ENCODE measurements at places on chromosomes 16 and 17. TPM values are rescaled to one million over a fixed set of nuclear protein-coding genes. Genes with fewer than 3 reads are reported as not detected.

- DNase-seq = no peak
- H3K4me1 ChIP-seq = no peaks in the 10 kb centered on the region
- no peak overlapping the region for H3K27ac ChIP-seq
- no peaks in the 10 kb centered on the region for H3K27me3 ChIP-seq
These were observed 53.7 kb downstream of the RPH3AL start for GRCh38 chr17:298791-299450.

GRCh38 chr17:79844869-79845600 is 5.8 kb upstream of the CBX4 start:
- H3K27ac ChIP-seq = no peak overlapping the region
- no peak overlapping the region for H3K4me3 ChIP-seq
- no peaks in the 10 kb centered on the region for H3K36me3 ChIP-seq
- DNase-seq = peak; percentile 73
- H3K27me3 ChIP-seq = peaks cover 38% of the 10 kb centered on the region
- peaks cover 24% of the 10 kb centered on the region for H3K4me1 ChIP-seq

GRCh38 chr16:68660359-68660795 is 15.3 kb downstream of the CDH3 start:
- H3K4me1 ChIP-seq = peaks cover 9% of the 10 kb centered on the region
- H3K4me3 ChIP-seq = no peak overlapping the region
- no peak for DNase-seq
- H3K27me3 ChIP-seq = peaks cover 23% of the 10 kb centered on the region
- no peaks in the 10 kb centered on the region for H3K36me3 ChIP-seq

The KRT28 gene
- not detected for total RNA-seq

Measured in activated CD4-positive, alpha-beta T cell treated with anti-CD3 and anti-CD28 coated beads for 36 hours (primary cell).